HCT116 (cell line): ENCODE measurements at places on chromosomes 5 and 9.

- DNase-seq = no peak
Observed at GRCh38 chr5:77444356-77444755, 47.8 kb downstream of the WDR41 start.

GRCh38 chr5:95075111-95075510, 209.8 kb downstream of the MCTP1 start:
- no peak for DNase-seq

DNA sequence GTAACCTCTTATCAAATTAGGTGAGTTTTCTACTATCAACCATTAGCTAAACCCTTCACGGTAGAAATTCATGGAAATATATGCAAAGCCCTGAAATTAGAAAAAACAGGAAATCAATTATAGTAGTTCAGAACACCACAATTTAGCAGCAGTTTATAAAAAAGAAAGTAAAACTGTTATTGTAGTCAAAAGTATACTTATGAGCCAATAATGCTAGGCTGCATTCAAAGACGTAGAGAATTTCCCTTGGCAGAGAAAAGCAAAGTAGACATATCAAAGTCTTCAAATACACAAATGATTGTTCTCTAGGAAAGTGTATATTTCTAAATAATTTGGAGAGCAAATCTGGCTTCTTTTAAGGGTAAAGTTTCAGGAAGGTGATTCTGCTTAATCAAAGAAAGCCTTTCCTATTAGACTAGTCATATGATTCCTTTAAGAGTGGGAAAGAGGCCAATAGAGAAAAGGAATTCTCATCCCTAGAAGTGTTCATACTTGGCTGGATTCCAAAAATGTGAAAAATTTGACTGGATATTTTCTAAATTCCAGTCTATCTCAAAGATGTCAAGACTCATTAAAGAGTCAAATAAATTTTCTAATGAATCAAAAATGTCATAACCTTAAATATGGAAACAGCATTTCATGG, 185.5 kb downstream of the SMC2 start:
- no peak for DNase-seq

- no peak for DNase-seq
Observed at GRCh38 chr9:106575823-106576222, 287.1 kb upstream of the ZNF462 start.

GRCh38 chr9:88776717-88777497, 214.4 kb upstream of the S1PR3 start:
- no peak for DNase-seq

GRCh38 chr5:180599981-180600553, 8.8 kb upstream of the SCGB3A1 start:
- DNase-seq = no peak

- no peak for DNase-seq
Observed at GRCh38 chr5:170746075-170746960, 37.2 kb upstream of the GABRP start.

DNA sequence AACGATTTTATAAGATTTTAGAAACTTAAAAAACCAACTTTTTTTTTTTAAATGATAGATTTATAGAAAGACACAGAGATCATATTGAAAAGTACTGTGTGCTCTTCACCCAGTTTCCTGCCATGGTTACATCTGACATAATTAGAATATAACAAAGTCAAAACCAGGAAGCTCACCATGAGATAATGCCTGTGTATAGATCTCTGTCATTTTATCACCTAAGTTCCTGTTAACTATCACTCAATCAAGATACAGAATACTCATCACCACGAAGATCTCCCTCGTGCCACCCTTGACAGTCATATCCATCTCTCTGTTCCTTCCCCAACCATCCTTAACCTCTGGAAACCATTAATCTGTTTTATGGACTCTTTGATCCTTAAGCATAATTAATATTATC, 39.1 kb downstream of the POC5 start:
- no peak for DNase-seq

GRCh38 chr5:84383816-84384603, 670 bp downstream of the EDIL3 start:
- no peak for DNase-seq

DNA sequence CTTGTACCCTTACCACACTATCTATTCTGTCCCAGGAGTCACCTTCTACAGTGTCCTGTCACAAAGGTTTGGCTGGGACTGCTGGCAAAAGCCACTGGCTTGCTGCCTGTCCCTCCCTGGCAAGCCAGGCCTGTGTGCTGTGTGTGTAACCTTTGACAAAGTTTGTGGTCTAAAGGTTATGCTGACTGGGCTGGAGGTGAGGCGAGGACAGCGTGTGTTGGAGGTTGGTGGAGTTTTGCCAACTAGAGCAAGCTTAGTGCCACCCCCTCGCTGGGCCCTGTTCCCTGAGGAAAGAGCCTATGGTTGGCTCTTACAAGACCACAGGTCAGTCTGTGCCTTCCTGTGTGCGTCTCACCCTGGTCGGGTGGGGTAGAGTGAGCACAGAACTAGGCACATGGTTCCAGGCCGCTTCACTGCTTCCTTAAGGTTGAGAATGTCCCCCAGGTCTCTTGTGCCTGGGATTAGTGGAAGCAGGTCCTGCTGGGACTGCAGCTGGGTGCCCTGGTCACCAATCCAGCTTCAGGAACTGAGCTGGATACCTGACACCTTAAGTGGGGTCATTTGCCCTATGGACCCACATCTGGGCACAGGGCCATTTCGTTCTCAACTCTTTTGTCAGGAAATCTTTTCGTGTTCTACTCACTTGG, 152.2 kb downstream of the GADD45G start:
- DNase-seq = no peak

DNA sequence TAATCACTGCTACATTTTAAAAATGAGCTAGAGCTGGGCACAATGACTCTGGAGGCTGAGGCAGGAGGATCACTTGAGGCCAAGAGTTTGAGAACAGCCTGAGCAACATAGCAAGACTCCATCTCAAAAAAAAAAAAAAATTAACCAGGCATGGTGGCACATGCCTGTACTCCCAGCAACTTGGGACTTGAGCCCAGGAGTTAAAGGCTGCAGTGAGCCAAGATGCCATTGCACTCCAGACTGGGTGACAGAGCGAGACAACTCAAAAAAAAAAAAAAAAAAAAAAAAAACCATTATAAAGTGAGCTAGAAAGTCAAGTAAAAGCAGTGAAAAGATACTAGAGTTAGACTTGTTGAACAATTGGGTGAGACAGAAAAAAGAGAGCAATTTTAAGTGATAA, 28.2 kb downstream of the FEM1C start:
- no peak for DNase-seq

DNA sequence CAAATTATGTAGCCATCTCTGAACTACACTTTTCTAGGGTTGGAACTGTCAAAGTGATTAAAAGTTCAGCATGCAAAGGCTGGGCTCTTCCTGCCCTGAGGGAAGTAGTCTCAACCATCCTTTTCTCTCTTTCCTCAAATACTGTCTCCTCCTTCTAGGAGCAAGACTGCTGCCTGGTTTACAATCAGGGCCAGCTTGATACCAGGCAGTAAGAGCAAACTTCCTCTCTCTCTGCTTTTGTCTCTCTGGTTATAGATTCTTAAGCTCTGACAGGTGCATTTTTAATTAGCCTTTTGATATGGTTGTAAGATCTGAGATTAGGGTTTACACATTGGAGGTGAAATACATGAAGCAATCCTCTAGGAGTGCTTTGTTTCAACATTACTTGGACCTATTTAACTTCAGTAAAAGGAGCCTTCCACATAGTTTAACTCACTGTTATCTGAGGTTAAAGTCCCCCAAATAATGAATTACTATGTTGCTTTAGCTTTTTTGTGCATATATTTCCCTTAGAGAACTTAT, 436.1 kb downstream of the SPATA31D1 start:
- DNase-seq = no peak

GRCh38 chr5:94094793-94095441, 353.5 kb upstream of the POU5F2 start:
- no peak for DNase-seq

- DNase-seq = no peak
Observed at GRCh38 chr9:81213456-81213855, 475.9 kb downstream of the TLE1 start.
